NCI-H187 (cell line): ENCODE measurements at places on chromosomes 1 and 21.

- DNase-seq = no peak
These were observed 172.8 kb downstream of the MATN1 start for GRCh38 chr1:30550365-30551220.

- no peak for DNase-seq
These were observed 90.4 kb downstream of the VPS26C start for GRCh38 chr21:37176716-37177115.

- DNase-seq = no peak
These were observed 26.5 kb downstream of the RERE start for GRCh38 chr1:8790987-8791386.

DNA sequence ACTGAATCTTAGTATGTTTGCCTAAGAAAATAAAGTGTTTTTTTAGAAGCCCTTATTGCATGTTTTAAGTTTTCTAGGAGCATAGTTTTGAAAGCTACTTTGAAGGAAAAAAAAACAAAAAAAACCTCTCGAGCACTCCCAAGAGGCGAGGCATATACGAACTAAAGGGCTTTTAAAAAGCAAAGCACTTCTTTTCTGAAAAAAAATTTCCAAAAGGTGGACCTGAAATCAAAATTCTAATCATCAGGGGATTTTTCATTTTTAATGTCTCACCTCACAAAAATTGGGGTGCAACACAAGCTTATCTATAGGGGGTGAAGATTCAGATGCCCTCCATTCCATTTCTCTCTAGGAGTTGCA lies 594 bp downstream of the GLMN start:
- no peak for DNase-seq

GRCh38 chr1:17594690-17595601 lies 55.4 kb downstream of the ARHGEF10L start:
- DNase-seq = no peak

GRCh38 chr1:161887730-161888287 lies 121.7 kb downstream of the ATF6 start:
- no peak for DNase-seq

GRCh38 chr1:94463056-94463764 lies 45.0 kb downstream of the ABCD3 start:
- DNase-seq = no peak

GRCh38 chr1:66000033-66000637 lies 207.4 kb downstream of the PDE4B start:
- DNase-seq = no peak

GRCh38 chr1:178060789-178061556 lies 32.9 kb upstream of the RASAL2 start:
- no peak for DNase-seq

GRCh38 chr1:116172666-116173065 lies 61.5 kb downstream of the MAB21L3 start:
- no peak for DNase-seq

DNA sequence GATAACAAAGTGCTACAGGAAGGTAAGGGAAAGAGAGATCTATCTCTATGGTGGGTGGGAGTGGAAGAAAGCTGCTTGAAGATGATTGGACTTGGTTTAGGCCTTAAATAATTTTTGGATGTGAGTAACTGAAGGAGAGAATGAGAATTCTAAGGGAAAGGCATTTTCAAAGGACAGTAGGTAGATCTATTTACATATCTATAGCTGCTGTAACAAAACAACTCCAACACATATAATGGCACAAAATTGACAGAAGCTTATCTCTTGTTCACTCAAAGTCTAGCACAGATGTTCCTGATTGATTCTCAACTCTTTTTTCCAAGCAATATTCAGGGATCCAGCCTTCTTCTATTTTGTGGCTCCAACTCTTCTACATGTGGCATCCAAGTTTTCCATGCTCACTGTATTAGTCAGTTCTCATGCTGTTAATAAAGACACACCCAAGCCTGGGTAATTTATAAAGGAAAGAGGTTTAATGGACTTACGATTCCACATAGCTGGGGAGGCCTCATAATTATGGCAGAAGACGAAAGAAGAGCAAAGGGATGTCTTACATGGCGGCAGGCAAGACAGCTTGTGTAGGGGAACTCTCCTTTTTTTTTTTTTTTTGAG lies 3.1 kb upstream of the DDAH1 start:
- DNase-seq = no peak

- DNase-seq = no peak
These were observed 96.8 kb downstream of the BEND5 start for GRCh38 chr1:48679859-48680258.

DNA sequence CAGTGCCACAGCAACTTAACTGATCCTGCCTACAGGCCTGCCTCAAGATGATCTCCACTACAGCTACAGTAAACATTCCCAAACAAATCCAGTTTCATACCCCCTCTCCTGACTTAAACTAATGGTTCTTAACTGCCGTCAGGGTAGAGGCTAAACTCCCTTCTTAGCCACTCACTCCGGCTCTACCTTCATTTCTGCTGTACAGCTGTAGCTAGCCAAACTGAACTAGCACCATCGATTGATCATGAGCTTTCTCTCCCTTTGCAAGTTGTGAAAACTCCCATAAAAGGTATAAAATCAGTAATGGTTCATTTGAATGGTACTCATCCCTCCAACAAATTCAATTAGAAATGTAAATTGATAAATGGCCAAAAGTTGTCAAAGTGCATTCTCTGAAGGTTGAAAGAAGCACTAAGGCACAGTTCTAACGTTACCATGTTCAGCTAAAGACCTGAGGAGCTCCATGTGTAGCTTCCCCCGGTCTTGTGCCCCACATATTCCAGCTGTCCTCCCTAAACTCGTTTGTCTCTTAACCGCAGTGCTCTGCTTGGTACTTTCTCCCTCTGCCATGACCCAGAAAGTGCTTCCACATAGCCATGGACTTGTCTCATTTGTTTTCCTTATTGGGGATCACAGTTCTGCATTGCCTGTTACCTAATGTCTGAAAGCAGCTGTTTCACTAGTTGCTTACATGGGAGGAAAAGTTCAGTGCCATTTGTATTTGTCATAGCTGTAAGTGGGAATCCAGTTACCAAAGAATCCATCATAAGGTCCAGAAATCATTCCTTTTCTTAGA lies 49.8 kb downstream of the DHX9 start:
- no peak for DNase-seq

- no peak for DNase-seq
These were observed 5.1 kb downstream of the PAFAH2 start for GRCh38 chr1:25992689-25993171.

GRCh38 chr21:29297483-29298347 lies 1.0 kb upstream of the BACH1 start:
- no peak for DNase-seq

DNA sequence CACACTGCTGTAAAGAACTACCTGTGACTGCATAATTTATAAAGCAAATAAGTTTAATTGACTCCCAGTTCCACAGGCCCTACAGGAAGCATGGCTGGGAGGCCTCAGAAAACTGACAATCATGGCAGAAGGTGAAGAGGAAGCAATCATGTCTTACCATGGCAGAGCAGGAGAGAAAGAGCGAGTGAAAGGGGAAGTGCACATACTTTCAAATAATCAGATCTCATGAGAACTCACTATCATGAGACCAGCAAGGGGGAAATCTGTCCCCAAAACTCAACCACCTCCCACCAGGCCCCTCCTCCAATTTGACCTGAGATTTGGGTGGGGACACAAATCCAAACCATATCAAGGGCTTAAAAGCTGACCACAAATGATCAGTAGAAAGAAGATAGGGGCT lies 493.2 kb downstream of the PTPRC start:
- DNase-seq = no peak

GRCh38 chr1:29563571-29563970 lies 327.2 kb downstream of the PTPRU start:
- no peak for DNase-seq

DNA sequence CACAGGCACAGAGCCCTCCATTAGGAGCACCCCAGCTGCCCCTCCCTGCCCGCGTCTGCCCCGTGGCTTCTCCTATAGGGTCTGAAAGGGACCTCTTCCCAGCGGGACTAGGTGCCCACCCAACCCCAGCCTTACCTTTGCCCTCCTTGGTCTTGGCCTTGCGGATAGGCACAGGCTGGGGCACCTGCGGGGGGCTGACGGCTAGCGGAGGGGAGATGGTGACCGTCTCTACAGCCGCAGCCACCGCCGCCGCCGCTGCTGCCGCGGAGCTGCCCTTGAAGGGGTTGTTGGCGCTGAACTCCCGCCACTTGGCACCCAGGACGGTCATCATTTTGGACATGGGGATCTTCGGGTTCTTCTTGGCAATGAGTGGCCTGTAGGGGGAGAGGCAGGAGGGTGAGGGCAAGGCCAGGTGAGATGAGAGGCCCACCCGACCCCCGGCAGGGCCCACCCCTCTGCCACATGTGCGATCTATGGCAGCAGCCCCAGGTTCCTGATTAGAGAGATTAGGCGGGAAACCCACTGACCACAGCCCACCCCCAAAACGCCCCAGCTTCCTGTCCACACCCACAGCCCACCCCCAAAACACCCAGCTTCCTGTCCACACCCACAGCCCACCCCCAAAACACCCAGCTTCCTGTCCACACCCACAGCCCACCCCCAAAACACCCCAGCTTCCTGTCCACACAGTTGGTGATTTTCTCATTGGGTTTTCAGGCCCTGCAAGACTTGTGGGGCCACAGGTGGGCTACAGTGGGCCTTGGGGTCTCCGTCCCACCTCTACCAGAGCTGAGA lies 25.4 kb downstream of the CHD5 start:
- no peak for DNase-seq

GRCh38 chr1:3863231-3863935 lies 6.1 kb downstream of the DFFB start:
- DNase-seq = no peak

GRCh38 chr1:98398649-98399048 lies 262.9 kb upstream of the SNX7 start:
- DNase-seq = no peak

DNA sequence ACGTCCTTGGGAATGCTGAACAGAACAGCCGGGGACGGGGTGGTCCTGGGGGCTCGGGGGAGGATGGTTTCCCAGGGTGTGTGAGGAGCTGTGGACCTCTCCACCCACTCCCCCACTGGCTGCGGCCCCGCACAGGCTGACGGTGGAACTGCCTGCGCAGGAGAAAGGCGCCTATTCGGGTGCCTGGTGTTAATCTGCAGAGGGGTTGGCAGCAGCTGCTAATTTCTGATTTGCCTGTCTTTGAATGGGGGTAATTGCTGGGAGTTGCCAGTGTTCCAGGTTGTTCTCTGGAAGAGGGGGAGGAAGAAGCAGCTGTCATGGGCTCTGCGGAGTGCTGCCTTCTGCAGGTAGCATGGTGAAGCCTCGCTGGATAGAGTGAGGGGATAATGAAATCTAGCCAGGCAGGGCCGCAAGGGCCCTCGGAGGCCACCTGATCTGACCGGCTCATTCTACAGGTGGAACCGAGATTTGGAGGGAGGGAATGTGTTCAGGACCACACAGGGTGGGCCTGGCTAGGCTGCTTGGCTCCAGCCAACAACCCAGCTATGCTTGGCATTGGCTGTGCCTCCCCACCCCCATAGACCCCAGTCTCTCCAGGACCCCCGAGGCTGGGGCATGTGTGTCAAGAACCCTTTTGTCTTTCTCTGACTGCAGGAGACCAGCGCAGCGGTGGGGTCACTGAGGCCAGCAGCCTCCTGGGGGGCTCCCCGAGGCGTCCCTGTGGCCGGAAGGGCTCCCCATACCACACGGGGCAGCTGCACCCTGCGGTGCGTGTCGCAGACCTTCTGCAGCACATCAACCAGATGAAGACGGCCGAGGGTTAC lies 67.1 kb downstream of the PTPRU start:
- no peak for DNase-seq

DNA sequence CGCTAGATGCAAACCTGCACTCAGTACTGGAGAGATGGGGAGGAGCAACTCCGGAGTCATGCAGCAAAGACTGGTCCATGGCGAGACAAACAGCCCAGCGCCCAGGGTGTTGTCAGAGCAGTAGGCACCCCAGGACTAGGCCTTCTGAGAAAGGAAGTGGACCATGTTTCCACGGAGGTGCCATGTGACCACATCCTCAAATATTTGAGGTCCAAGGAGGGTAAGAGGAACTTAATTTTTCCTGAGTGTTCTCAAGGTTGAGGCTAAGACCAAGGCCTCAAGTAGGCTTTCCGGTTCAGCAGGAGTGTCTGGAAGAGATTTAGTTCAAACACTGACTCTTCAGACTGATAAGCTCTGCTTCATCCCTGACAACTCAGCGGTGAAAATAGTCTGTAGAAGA lies 186.2 kb downstream of the RHOU start:
- no peak for DNase-seq

GRCh38 chr1:107135463-107135862 lies 5.4 kb upstream of the NTNG1 start:
- no peak for DNase-seq
